Motor neuron (in vitro differentiated cells): ENCODE measurements at places on chromosomes 2 and 18.

DNA sequence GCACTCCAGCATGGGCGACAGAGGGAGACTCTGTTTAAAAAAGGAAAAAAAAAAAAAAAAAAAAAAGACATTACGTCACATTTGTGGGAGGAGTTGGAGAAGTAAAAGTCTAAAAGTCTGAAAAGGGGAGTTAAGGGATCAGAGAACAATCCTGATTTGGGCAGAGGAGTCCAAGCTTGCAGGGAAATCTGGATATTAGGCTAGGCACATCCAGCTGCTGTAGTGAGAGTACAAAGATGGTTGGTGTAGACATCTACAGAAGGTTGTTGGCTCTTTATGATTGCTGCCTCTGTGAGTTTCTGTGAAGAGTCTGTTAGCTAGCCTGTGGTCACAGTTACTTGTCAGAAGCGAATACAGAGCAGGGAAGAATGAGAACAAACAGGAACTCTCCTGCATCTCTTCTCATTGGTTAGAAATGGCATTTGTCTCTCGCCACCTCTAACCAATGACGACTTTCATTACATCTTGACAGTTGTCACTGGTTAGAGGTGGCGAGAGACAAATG is 3.3 kb upstream of the OSBPL6 start:
- no peak for ATAC-seq

- ATAC-seq = no peak
These were observed 45.1 kb upstream of the TNP1 start for GRCh38 chr2:216904974-216905373.

DNA sequence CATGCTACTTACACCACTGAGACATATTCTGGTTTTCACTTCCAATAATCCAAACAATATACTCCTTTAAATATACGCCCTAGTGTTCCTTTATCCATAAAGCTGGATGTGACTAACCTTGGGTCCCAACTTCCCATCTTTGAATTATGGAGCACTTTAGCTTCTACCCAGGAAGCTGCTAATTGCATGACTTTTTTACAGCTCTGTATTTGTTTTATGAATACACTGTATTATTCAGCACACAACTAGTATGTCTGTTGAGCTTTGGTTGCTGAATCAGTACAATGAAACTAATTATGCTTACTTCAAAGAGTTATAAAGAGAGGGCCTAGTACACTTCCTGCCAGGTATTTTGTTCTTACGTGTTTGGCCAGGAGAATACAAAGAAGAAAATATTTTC is 118.5 kb downstream of the BAZ2B start:
- no peak for ATAC-seq

- no peak for ATAC-seq
These were observed 4.7 kb downstream of the CHRNA1 start for GRCh38 chr2:174759381-174760065.

- peak; percentile 16 for ATAC-seq
These were observed 130.2 kb downstream of the OSR1 start for GRCh38 chr2:19228181-19228593.

DNA sequence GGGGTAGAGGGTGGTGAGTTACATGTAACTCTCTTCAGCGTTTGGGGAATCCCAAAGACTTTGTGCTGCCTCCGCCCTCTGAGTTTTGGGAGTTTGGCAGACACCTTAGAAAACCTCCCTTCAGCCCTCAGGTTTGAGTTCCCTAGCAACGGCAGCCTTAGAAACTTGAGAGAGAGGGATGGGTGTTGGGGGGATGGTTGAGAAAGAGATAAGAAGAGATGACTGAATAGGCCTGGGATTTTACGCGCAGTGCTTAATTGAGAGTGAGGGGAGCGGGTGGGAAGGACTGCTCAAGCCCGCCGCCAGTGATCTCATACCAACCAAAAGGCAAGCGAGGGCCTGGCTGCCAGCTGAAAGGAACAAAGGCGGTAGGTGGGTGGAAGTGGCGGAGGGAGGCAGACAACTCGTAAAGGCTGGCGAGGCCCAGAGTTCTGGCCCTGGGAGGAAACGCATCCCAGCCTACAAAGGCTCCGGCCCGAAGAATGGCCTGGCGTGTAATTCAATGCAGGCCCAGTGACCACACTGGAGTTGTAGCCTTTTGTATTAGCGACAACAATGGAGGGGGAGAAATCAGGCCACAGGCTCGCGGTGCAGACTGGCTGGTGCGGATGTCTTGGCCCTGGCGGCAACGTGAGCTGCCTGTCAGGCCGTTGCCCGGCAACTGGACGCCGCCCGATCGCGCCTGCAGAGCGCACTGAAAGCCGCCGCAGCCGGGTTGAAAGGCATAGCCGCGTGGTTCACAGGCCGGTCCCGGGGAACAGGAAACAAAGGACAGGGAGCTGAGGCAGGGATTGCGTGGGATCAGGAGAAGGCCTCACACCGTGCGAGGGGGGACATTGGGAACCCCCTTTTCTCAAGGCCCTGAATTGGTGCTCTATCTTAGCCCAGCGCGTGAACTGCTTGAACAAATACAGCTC is 39.9 kb upstream of the DARS1 start:
- peak; percentile 97 for ATAC-seq

DNA sequence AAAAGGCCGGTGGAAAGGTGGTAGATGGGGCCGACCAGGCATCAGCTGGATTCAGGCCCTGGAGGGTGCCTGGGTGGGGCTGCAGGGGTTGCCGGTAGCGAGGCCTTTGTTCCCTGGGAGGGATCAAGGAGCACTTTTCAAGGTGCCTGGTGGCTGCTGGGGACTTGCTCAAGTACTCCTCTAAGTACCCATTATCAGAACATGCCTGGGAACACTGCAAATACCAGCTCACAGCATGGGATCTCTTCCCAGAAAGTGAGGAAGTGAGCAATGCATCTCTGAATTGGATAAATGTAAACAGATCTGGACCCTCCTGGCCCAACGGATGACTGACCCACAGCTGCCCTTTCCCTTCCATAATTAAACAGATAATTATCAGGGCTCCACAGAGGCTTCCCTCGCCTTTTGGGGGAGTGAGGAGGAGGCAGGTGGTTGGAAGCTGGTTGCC is 210.5 kb downstream of the SH3RF3 start:
- ATAC-seq = no peak

GRCh38 chr18:47846431-47846830 is 84.0 kb downstream of the SMAD2 start:
- ATAC-seq = no peak

- no peak for ATAC-seq
These were observed 70.8 kb upstream of the GATA6 start for GRCh38 chr18:22098563-22098989.

DNA sequence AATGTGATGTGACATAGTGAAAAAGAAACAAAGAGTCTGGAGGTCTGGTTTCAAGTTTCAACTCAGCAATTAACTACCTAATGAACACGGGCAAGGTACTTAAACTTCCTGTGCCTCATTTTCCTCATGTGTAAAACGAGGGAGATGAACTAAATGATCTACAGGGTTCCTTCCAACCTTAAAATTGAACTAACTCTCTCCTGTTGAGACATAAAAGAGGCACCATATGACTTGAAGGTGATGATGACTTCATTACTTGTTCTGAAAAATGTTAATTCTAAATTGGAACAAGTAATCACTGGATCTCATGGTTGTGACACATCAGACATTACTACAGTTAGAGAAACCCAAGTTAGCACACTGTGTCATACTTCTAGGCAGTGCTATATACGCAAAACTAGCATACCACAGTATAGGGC is 8.9 kb upstream of the REL start:
- no peak for ATAC-seq

DNA sequence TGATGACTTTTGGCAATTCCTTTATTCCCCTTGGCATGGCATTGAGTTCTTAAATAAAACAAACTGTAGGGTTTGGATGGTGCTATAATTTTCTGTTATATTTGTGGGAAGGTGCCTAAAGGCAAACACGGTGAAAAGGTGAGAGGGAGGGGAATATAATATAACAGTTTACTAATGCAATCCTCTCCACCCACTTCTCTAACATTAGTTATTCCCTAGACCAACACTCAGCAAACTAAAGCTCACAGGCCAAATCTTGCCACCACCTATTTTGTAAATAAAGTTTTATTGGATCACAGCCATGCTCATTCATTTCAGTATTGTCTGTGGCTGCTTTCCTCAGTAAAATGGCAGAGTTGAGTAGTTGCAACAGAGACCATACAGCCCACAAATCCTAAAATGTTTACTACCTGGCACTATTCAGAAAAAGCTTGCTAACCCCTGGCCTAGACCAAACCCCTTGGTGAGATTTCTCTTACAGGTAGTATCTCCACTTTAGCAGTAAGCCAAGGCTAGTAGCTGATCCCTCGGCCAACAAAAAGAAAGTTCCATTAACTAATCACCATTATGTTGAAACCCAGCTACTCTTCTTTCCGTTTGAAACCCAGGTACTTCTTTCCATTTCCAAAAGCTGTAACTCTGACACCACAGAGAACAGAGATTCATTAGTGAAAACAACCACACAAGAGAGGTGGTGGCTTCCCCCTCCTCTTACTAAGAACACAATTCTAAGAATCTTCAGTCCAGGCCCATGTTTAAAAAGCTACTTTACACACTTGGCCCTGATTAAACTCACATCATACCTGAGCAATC is 136.1 kb upstream of the CHAC2 start:
- no peak for ATAC-seq

DNA sequence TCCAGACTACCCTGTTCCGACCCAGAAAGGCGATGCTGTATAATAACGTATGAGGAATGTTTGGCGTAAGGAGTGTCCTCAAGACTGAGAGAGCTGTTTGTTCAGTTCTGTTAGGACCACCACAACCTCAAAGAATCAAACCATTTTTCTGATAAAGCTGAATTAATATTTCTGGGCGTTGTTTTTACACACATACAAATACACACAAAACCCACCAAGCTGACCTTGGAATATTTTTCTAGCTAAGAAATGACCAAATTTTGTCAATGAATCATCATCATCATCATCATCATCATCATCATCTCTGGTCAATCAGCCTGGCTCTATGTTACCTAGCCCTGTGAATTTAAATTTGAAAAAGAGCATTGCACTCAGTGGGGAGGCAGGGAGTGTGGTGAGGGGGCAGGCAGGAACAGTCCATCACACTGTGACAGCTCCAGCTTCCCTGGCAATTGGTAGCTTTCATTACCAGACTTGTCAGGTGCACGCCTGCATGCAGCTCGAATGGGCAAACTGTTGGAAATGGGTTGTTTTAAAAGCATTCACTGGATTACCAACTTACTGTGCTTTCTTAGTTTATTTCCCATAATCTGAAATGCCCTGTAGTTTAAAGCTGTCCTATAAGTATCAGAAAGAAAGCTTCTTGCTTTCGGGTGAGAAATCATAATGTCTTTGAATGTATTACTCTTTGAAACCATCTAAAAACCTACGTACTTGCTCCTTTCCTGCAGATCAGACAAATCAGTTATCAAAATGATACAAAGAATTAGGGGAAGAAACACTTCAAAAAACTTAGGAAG is 6.9 kb upstream of the POU3F3 start:
- no peak for ATAC-seq

- ATAC-seq = no peak
These were observed 109.1 kb downstream of the RIF1 start for GRCh38 chr2:151518802-151519201.

- ATAC-seq = no peak
These were observed 22.7 kb upstream of the NFATC1 start for GRCh38 chr18:79372991-79373390.

DNA sequence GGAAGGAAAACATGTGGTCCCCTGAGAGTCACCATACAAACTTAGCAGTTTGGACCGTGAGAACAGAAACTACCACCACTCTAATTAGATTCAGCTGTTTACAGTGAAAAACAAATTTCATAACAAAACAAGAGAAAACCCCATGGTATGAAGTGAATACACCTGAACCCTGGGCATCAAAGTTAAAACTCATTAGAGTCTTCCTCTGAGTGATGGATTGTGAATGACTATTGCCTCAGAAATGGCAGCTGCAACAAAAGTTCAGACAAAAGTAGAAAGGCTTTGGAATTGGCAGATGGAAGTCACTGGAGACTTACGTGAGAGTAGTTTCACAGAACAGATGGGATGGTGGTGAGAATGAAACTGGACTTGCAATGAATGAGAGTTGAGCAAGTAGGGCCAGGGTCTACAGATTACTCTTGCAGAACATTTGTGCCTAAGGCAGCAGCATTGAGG is 98.0 kb downstream of the AAK1 start:
- no peak for ATAC-seq

DNA sequence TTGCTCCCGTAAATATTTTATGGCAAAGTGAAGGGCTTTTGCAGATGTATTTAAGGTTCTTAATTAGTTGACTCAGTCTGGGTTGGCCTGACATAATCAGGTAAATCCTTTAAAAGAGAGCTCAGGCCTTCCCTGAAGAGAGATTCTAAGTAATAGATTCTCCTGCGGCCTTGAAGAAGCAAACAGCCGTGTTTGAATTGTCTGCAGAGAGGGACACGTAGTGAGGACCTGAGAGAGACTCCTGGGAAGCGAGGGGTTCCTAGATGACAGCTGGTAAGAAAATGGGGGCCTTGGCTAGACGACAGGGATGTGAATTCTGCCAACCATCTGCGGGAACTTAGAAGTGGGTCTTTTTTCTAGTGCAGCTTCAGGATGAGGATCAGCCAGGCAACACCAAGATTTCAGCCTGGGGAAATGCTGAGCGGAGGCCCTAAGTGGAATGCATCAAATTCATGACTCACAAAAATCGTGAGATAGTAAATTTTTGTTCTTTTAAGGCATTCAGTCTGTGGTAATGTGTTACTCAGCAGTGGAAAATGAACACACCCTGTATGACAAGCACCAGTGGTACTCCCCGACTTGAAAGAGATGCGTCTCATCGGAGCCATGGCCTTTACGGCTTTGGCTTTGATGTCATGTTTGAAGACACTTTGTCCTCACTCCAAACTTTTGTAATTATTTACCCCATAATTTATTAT is 62.1 kb upstream of the SMIM21 start:
- peak; percentile 90 for ATAC-seq

DNA sequence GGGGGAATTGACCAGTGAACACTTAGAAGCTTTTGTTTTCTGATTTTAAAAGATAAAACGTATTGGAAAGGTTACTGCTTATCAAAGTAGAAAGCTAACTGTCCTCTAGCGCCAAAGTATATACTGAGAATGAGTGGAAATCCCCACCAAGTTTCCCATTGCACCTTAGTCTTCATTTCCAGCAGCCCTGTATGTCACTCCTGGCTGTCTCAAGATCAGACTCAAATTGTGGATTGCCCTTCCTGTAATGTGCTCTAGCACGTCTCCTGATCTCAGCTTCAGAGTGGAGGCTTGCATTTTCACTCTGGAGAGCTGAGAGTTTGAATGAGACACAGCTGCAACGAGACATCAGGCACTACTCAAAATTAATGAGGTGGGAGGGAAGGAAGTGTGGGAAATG is 26.6 kb downstream of the MFF start:
- no peak for ATAC-seq

DNA sequence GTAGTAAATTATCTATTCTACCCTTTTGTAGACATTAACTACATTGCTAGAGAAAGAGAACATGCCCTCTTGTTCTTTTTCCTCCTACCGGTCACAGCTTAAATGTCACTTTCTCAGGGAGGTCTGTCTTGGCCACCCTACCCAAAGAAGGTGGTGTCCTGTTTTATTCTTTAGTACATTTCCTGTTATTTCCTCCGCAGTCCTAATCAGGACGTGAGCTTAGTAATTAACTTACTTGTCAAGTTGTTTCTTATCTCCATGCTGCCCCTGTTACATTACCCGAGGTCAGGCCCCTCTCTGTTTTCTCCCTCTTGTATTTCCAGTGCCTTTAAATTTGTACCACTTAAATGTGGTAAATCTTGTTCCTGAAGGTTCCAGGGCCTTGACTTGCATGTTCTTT is 73.7 kb upstream of the RMDN2 start:
- no peak for ATAC-seq
